NCI-H1417 (cell line): ENCODE measurements at places on chromosomes 1 and 21.

GRCh38 chr1:152964536-152964935 lies 5.9 kb upstream of the SPRR4 start:
- no peak for DNase-seq

GRCh38 chr1:228350831-228351781 lies 55.5 kb downstream of the TRIM11 start:
- DNase-seq, result no peak

DNA sequence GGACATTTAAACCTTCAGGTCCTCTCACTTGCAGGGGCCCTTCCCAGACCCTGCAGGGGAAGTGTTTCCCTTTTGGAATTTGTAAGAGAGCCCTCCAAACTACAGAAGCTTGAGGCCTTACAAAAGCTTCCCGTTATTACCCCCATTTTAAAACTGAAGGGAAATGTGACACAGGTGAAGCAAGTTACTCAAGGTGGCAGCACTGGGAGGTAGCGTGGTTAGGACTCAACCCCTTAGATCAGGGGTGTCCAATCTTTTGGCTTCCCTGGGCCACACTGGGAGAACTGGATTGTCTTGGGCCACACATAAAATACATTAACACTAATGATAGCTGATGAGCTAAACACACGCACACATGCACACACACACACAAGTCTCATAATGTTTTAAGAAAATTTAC lies 15.8 kb upstream of the ZC3H12A start:
- no peak for DNase-seq

DNA sequence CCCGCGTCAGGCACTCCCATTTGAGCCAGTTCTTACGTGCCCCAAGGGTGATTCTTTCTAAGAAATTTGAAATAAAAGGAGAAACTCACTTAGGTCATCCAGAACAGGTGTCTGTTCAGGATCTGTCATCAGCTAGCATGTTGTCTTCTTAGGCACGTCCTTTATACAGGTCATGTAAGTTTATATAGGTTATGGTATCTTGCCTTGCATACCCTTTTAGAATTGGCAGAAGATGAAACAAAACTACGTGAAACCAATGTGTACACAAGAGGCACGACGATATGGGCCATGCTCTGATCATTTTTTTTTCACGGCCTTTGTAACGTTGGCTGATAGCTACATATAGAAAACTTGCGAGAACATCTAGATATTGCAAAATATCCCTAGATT lies 579 bp upstream of the GTF2B start:
- peak; percentile 74 for DNase-seq

- DNase-seq, result no peak
Measured at GRCh38 chr1:153563991-153564390, 1.7 kb downstream of the S100A2 start.
